Activated T-cell treated with anti-CD3 and anti-CD28 coated beads, Interleukin-2, amount 50 U/mL, for 72 hours (primary cell): ENCODE measurements at places on chromosomes 13 and 19. TPM values are rescaled to one million over a fixed set of nuclear protein-coding genes. Genes with fewer than 3 reads are reported as not detected.

NDUFB7 gene
- total RNA-seq: 78.5 TPM

TPTE2 gene
- 0.30 TPM for total RNA-seq

CRLF1 gene
- not detected for total RNA-seq

CYP2A6 gene
- total RNA-seq: not detected

SYT5 gene
- 1.9 TPM for total RNA-seq

ADAMTSL5 gene
- 5.5 TPM for total RNA-seq

IRF2BP1 gene
- 16.3 TPM for total RNA-seq

LRP3 gene
- 0.10 TPM for total RNA-seq

NCAN gene
- not detected for total RNA-seq

EBI3 gene
- 29.9 TPM for total RNA-seq

ANGPTL8 gene
- not detected for total RNA-seq

MZT1 gene
- 23.4 TPM for total RNA-seq

TYROBP gene
- 1.3 TPM for total RNA-seq

TIMM13 gene
- total RNA-seq: 54.0 TPM

TMPRSS9 gene
- total RNA-seq: 0.19 TPM

MAB21L1 gene
- not detected for total RNA-seq

ZNF415 gene
- total RNA-seq: 3.4 TPM
